ENCODE measurements at places on chromosomes 2 and 18. TPM values are rescaled to one million over a fixed set of nuclear protein-coding genes. Genes with fewer than 3 reads are reported as not detected.

GRCh38 chr18:61489334-61489733, 156.1 kb downstream of the CDH20 start:
- H3K4me3 ChIP-seq = no peak overlapping the region
- no peaks in the 10 kb centered on the region for H3K4me1 ChIP-seq
- DNase-seq = no peak
- no peak overlapping the region for H3K27ac ChIP-seq
- H3K27me3 ChIP-seq = no peaks in the 10 kb centered on the region

The KHK gene
- total RNA-seq = 12.2 TPM

GRCh38 chr2:73210019-73210418, 4.0 kb upstream of the SMYD5 start:
- no peaks in the 10 kb centered on the region for H3K36me3 ChIP-seq
- no peaks in the 10 kb centered on the region for H3K4me1 ChIP-seq
- no peak for DNase-seq
- no peak overlapping the region for H3K27ac ChIP-seq
- H3K27me3 ChIP-seq = no peaks in the 10 kb centered on the region
- H3K4me3 ChIP-seq = no peak overlapping the region

GRCh38 chr2:229375251-229375650, 104.2 kb upstream of the PID1 start:
- no peaks in the 10 kb centered on the region for H3K4me1 ChIP-seq
- no peak overlapping the region for H3K4me3 ChIP-seq
- no peak for DNase-seq
- H3K36me3 ChIP-seq = no peaks in the 10 kb centered on the region

The DAW1 gene
- not detected for total RNA-seq

The LRP2 gene
- 1.4 TPM for total RNA-seq

The PLCL1 gene
- total RNA-seq = not detected

GRCh38 chr2:136069773-136070172, 48.2 kb downstream of the CXCR4 start:
- no peaks in the 10 kb centered on the region for H3K4me1 ChIP-seq
- H3K27ac ChIP-seq = no peak overlapping the region
- no peak for DNase-seq
- peaks cover 9% of the 10 kb centered on the region for H3K36me3 ChIP-seq
- H3K4me3 ChIP-seq = no peak overlapping the region

GRCh38 chr18:48019557-48020325, 89.3 kb upstream of the SMAD2 start:
- peak; percentile 17 for DNase-seq
- H3K27ac ChIP-seq = no peak overlapping the region
- H3K4me3 ChIP-seq = no peak overlapping the region
